ENCODE measurements at places on chromosomes 11 and 22.

- DNase-seq, result no peak
Measured at GRCh38 chr22:36107436-36107835, 53.1 kb downstream of the APOL3 start.

DNA sequence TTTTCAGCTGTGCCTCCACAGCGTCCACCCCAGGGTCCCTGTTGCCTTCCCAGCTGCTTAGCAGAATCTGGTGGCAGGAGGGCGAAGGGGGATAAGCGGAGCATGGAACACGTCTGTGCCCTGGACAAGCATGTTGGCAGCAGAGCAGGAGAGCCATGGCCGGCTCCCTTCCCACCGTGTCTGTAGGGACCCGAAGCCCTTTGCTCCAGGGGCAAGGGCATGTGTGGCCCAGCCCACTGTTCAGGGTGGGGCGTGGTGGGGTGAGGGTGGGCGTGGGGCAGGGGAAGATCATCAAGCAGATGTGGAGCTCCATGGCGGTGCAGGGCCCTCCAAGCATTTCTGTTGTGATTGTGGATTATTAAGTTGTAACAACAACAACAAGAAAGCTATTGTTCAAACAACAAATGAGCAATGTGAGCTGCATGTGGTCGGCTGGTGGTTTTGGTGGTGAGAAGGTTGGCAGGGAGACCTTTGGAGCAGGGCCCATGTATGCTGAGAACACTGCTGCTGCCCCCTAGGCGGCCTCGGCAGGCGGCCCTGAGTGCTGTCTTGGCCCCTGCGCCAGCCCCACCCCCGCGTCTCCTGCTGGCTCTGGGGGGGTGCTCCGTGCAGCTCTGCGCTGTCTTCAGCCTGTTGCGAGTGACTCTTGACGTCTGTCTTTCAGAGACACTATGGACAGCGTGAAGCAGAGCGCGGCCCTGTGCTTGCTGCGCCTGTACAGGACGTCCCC lies 50.9 kb downstream of the AP2A2 start:
- no peak for DNase-seq

- DNase-seq, result no peak
Measured at GRCh38 chr11:15780382-15780781, 576.0 kb downstream of the SOX6 start.

DNA sequence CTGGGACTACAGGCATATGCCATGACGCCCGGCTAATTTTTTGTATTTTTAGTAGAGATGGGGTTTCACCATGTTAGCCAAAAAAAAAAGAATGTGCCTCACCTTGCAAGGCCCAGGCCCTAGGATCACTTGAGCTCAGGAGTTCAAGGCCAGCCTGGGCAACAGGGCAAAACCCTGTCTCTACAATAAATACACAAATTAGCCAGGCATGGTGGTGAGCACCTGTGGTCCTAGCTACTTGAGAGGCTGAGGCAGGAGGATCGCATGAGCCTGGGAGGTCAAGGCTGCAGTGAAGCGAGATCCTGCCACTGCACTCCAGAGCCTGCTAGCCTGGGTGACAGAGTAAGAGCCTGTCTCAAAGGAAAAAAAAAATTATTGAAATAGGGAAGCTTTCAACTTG lies 8.1 kb upstream of the LDHC start:
- DNase-seq, result no peak

- peak; percentile 72 for DNase-seq
Measured at GRCh38 chr11:130131961-130132850, 27.4 kb upstream of the ST14 start.

DNA sequence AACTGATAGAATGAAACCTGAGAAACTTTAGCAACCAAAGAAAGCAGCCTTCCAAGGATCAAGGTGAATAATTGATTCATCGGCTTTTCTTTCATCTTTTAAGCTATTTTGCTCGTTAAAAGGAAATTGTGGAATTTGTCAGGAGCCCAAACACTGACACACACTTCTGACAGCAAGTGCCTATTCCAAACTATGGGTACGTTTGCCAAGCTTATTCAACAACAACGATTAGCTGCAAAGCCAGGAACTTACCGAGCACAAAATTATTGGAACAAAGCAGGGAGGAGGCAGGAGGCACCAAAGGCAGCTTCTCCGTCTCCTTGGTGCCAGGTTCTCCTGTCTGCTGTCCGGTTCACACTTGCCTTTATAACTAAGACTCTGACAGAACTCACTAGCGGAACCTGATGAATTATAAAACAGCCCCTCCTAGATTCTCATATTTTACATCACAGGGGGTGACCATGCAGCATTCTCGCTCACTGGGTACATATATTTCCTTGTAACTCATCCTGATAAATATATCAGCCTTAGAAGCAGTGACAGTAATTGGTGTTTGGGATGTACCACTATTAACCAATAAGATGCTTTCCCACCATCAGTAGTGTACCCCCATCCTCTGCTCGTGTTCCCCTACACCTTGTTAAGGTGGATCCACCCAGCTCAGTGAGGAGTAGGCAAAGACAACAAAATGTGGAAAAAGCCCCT lies 395.9 kb upstream of the CCDC90B start:
- DNase-seq, result no peak

DNA sequence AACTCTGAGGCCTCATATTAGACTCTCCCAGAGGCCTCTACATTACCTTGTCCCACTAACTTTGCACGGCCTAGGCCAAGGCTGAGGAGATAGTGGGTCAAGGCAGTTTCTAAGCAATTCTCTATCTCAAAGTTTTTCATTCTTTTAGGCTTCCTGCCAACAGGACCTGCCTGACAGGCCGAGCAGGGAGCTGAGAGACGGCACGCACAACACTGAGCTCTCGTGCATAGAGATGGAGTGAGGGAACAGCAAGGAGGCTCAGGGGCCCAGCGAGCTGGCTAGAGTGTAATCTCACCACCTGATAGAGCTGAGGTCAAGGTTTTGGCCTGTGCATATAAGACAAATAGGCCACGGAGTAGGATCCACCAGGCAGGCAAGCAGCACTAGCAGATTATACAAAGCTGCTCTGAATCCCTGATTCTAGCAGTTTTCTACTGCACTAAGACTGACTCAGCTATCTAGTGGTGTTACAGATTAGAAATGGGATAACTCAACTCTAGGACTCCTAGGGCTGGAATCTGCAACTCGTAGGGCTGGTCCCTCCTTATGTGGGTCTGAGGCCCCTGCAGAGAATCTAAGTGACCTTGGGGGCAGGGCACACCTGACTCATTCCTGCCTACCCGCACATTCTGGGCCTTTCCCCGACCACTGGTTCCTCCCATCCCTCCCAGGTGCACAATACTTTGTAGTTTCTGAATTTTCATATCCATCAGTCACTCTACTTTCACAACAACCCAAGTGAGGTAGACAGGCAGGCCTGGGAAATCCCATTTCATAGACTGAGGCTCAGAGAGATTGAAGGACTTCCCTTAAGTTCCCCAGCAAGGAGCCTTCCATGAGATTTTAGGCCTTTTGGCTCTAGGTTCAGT lies 1.7 kb downstream of the CYB5R2 start:
- DNase-seq, result no peak

DNA sequence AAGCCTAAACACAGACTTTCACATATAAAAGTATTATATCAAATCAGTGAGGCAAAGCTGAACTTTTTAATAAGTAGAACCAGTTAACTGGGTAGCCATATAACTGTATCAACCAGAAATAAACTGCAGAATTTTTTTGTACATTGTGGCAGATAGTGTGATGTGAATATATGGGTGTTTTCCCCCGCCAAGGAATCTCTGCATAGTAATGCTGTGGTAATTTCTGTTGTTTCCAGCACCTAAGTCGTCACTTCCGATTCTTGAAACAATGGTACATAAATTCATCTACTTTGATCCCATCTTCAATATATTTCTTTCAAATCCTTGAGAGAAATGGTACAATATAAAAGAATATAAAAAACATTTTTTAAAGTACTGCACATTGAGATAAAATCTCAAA lies 39.6 kb downstream of the NARS2 start:
- DNase-seq, result no peak

DNA sequence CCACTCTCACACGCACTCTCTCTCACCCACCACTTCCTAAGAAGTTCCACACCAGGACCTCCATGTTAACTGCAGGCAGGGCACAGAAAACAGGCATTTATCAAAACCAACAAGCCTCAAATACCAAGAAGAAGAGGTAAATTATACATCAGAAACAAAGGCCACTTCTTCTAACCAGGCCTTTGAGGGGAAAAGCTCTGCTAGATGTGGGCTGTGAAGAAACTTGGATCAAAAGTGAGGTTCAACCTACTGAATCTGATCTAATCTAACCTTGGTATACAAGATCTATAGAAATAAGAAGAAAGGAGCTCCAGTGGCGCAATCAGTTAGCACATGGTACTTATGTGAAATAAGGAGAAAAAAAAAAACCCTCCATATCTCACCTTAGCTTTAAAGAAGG lies 91.9 kb downstream of the FAM168A start:
- DNase-seq, result no peak

- no peak for DNase-seq
Measured at GRCh38 chr11:67024410-67024809, 1.5 kb downstream of the SYT12 start.

DNA sequence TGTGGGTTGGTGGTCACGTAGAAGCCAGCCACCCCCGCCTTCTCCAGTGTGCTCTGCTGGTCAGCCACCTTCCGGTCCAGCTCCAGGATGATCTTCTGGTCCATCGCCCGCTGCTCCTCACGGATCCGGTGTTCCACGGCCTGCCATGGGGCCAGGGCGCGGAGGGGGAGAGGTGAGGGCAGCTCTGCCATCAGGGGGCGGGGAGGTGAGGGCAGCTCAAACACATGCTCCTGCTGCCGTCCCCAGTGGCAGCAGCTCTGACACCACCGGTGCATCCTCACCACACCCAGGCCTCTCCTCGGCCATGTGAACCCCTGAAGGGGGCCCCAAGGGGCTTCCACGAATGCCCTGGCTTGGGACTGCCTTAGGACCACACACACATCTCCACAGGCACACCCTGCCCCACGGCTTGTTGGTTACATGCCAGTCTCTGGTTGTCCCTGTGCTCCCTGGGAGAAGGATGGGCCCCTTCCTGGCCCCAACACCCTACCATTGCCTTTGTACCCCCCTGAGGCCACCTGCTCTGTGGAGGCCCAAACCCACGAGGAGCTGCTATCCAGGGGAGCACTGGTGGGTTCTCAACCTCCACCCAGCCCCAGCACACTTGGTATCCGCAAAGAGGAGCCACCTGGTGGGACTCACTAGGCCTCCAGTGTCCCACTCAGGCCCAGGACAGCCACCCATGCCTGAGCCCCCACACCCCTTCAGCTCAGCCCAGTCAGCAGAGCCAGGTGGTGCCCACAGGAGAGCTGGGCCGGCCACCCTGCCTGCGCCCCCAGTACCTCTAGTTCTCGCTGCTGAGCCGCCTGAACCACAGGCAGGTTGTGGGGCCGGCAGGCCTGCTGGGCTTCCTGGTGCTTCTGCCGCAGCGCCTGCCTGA lies 4.3 kb downstream of the DGCR6L start:
- DNase-seq, result no peak

DNA sequence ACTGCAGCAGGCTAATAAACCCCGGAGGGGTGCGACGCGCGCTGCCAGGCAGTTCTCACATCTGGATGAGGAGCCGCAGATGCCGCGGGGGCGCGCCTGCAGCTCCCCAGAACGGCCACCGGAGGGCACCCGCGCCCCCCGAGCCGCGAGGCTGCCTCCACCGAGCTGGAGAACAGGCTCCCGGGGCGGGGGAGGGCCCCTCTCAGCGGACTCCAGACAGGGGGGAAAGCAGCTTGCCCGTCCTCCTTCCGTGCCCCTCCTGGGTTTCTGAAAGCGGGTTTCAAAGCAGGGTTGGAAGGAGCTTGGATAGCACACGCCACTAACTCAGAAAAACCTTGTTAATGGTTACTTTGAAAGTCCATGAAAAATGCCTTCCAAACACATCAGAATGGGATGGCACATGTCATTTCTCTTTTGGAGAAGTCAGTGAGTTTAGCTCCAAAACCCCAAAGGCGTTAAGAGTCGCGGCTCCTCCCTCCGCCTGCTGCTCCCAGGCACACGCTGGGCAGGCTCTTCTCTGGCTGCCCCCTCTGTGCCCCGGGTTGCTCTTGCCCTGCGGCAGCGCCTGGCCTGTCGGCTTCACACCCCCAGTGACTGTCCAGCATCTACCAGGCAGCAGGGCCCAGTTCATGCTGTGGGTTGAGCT lies 317.8 kb downstream of the NTM start:
- DNase-seq, result no peak

DNA sequence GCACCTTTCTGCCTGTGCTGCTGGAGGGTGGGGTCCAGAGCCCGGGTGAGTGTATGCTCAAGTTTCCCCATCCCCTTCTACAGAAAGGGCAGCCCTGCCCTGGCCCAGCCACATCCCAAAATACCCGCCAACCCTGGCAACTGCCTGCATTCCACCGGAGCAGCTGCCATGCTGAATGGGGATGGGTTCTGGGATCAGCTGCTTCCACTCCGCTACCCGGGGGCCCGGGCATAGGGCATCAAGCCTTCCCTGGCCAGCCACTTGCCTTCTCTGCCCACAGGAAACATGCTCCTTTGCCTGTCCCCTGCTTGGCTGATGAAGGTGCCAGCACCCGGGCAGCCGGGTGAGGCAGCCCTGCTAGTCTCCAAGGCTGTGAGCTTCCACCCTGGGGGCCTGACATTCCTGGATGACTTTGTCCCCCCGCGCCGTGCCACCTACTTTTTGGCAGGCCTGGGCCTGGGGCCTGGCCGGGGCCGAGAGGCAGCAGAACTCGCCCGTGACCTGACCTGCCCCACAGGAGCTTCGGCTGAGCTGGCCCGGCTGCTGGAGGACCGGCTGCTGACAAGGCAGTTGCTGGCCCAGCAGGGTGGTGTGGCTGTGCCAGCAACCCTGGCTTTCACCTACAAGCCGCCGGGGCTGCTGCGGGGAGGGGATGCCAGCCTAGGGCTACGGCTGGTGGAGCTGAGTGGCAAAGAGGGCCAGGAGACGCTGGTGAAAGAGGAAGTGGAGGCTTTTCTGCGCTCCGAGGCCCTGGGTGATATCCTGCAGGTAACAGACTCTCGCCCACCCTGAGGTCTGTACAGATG lies 3.2 kb downstream of the CARNS1 start:
- DNase-seq, result no peak

DNA sequence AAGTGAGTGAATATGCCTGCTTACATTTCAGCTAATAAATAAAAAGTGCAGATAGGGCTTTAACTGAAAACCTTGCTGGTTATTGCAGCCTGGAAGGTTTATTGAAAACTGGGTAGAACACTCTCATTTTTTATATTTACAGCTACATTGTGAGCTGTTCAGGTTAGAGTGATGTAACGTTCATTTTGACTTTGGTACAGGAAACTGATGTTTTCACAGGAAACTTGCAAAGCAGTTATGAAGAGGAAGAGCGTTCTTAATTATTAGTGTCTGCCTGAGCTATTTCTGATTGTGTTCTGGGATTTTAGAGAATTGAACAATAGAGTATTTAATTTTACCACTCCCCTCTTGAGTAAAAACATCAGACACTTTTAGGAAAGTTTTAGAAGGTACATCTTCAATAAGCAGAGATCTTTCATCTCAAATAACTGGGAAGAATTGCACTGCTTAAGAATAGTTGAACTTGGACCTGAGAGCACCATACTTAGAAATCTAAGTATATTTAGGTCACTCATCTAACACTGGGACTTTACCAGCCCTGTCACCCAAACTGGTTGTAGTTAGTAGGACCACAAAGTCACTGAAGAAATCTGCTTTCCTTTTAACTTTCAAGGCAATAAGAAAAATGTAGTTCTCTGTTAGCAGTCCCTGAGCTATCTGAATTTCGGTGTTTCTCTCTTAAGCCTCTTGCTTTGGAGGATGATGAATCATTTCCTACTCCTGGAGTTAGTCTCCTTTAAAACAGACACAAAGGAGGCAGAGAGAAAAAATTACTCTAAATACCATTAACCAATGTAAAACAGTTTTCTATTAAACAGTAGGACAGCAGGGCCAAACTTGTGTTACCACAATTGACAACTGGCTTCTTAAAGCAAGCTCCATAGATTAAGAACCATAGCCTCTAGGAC lies 128.6 kb upstream of the DDI1 start:
- DNase-seq, result no peak

- DNase-seq, result no peak
Measured at GRCh38 chr11:118046051-118046963, 30.6 kb upstream of the TMPRSS4 start.

Data from Panc1 (cell line).